ENCODE measurements at places on chromosomes 3 and 15.

DNA sequence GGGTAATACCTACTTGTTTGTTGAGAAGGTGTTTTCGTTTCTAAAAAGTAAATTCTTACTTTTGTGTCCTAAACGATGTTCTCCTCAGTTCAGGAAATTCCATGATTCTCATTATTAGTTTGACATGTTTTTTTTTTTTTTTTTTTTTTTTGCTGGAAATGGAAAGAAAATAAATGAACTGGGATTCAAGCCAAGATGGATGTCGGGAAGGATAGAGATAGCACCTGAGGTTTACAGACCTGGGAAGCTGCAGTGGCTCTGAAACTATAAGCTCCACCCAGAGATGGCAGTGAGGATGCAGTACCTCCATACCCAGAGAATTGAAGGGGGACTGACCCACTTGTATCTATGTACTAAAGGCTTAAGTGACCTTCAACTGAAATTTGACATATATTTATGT, 334.6 kb upstream of the TGFBR2 start:
- no peak for DNase-seq

DNA sequence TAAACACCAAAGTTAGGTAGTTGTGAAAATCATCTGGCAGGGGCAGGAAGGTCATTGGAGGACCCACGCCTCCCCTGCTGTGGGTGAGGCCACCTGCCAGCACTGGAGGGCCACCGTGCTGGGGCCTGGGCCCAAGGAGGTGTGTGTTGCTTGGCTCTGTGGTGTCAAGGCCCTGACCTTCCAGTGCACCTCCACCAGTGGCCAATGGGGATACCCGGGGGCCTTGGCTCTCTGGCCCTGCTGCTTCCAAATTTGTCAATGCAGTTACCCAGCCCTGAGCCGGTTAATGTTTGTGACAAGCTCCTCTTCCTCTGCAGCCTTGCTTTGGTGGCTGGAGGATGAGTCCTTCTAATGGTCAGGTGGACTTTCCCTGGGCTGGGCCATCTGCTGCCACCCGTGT, 150.2 kb downstream of the KLF13 start:
- DNase-seq = no peak

DNA sequence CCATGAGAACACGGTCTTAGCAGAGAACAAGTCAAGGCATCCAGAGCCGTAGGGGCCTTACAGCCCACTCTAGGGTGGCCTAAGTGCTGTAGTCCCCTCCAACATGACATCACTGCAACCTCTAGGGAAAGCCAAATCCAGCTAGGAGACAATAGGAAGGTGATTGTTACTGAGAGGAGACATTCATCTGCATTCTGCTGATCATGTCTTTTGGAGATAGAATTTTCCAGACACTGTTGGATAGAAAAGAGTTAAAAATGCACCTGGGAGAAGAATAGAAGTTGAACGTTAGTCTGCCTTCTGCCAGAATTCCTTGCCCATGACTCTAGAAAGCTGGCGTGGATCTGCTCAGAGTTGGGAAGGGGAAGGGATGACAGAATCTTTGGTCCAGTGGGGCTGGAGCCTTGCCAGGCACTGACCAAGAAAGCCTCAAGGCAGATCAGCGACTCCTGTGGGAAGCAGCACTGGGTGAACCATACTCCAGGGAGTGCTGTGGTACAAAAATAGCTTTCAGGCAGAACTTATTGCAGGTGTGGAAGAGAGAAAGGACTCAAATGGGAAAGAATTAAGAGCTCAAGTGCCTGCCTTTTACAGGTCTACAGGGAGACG, 44.8 kb upstream of the RAF1 start:
- no peak for DNase-seq

DNA sequence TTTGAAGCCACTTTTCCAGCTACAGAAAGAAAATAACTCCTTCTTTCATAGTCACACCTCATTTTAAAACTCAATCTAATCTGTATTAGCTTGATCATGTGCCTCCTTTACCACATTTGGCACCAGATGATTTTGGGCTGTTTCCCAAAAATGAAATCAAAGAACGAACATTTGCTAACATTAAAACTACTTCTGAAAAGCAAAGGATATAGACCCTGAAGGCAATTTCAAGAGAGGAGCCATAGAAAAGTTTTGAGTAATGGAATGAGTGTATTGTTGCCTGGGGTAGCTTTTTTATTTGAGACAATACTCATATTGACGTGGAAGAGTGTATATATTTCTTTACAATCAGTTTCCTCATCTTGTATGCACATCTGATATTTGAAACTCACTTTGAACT, 152.8 kb upstream of the TBL1XR1 start:
- DNase-seq = no peak

DNA sequence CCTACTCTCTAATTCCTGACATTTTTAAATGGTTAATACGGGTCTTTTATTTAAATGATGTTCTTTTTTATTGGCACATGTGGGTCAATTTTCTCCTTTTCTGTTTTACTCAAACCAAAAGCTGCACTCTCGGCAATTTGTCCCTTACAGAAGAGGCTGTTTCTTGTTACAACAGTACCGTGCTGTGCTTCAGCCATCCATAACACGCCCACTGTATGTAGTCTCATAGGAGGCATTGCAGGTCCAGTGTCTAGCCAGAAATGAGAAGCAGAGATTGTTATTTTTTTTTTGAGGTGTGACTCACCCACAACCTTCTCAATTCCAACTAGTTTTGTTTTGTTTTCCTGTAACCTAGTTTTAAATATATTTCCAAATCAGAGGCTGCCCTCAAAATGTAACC, 164.6 kb downstream of the GMNC start:
- no peak for DNase-seq

DNA sequence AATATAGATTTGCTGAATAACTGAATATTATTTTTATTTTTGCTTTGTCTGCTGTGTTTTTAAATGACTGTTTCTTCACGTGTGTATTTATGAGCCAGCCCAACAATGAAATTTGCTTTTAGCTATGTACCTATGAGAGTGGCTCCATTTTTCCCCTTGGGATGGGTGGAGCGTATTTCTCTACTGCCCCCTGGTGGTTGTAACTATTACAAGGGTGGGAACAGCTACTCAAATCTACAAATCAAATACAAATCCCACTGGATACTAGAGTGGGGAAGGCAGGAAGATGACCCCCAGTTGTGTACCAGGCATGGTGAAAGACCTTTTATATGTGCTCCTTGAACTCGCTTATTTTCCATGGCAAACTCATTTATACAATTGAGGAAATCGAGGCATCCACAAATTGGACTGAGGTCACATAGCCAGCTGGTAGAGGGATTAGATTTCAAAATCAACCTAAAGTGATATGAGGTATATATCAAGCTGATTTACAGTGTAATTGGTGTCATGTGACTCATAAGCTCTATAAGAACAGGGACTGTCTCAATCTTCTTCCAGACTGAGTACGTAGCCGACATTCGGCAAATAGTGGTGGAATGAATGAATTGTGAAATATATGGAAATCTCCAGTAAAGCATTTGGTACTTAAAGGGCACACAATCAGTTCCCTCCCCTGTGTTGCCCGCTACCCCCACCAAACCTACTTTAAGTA, 69.5 kb upstream of the VEPH1 start:
- DNase-seq = peak; percentile 34

- peak; percentile 74 for DNase-seq
These were observed 27.7 kb downstream of the TRAK1 start for GRCh38 chr3:42118762-42119361.

- DNase-seq = no peak
These were observed 49.7 kb downstream of the LRTM1 start for GRCh38 chr3:54878145-54878544.

DNA sequence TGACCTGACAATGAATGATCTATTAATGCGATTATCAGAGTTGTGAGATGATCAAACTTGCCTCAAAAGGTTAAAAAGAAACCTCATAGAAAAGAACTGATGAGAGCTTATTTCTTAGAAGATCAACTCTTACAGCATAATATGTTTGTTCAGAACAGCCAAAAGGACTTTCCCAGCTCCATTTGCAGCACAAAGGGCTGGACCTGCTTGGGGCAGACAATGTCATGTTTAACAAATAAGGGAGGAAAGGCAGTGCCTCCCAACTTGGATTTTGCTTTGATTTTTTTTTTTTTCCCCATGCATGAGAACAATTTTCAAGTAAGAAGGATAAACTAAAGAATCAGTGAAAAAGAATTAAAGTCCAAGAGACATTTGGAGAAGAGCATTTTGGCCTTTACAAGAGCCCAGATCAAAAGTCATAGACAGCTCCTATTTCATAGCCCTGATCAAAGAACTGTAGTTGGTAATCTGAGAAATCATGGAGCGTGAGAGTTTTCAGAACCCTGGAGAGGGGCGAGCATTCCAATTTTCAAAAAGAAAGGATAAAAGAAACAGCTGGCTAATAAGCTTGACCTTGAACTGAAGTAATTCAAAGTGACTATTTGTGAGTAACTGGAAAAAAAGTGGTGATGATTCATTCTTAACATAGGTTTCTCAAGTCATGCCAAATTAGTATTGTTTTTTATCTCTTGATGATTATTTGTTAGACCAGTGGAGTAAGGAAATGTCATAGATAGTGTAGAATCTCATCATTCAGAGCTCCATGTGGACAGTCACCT, 136.0 kb upstream of the CFAP20DC start:
- DNase-seq = no peak

DNA sequence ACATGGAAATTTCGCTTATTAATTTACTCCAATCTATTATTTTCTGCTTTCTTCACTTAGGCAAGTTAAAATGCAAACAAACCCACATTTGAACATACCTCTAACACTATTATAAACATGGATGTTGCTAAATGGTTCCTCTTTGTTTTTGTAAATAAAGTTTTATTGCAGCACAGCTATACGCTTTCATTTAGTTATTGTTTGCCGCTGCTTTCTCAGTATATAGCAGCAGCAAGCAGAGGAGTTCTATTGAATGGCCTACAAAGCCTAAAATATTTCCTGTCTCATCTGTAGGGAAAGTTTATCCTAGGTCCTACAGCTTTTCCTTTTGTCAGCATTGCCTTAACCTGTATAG, 7.9 kb upstream of the CHD2 start:
- no peak for DNase-seq

DNA sequence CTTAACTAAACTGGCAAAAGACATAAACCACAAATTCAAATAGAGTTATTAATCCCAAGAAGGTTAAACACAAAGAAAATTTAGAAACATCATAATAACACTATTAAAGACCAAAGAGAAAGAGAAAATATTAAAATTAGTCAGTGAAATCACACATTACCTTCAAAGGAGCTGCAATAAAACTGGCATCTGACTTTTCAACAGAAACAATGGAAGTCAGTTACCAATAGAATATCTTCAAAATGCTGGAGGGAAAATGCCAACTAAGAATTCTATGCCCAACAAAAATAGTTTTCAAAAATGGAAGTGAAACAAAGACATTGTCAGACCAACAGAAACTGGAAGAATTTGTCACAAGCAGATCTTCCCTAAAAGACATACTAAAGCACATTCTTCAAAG, 68.7 kb upstream of the RNF7 start:
- DNase-seq = no peak

DNA sequence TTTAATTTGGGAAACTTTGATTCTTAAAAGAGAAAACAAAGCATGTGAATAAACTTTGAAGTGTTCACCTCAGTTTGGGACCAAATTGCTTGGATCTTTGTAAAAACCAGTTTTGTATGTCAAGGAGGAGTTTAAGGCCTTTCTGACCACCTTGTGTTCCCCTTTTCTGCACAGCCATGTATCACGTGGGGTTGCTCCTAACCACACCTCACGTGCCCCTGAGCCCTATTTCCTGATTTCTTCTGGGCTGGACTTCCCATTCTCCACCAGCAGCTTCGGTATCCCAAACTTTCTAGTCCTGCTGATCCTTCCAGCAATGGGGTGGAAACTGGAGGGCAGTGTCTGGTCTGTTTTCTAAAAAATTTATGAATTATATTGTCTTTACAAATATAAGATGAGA, 76.4 kb upstream of the STT3B start:
- no peak for DNase-seq

- DNase-seq = no peak
These were observed 438.4 kb upstream of the THBS1 start for GRCh38 chr15:39142500-39142899.

DNA sequence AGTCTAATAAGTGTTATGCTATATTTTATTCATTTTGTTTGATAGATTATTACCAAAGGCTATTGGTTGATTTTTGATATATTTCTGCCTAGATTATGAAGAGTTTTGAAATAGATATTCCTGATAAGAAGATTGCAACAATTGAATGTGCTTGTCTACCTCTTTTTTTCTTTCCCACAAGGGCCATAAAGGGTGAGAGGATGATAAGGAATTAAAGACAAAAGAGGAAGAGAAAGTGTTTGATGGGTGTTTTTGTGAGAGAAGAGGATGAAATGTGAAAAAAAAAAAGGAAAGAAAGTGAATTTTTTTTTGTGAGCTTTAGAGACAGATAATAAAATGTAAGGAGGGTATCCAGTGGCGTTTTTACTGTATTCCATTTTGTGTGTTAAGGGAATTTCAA, 244.4 kb downstream of the CHST2 start:
- DNase-seq = no peak

GRCh38 chr3:79651536-79652065, 116.2 kb downstream of the ROBO1 start:
- DNase-seq = no peak

GRCh38 chr15:74291101-74292071, 55.3 kb downstream of the CCDC33 start:
- DNase-seq = peak; percentile 29

GRCh38 chr3:77462951-77463350, 423.1 kb downstream of the ROBO2 start:
- no peak for DNase-seq

GRCh38 chr3:184234671-184235380, 5.4 kb downstream of the VWA5B2 start:
- DNase-seq = no peak

DNA sequence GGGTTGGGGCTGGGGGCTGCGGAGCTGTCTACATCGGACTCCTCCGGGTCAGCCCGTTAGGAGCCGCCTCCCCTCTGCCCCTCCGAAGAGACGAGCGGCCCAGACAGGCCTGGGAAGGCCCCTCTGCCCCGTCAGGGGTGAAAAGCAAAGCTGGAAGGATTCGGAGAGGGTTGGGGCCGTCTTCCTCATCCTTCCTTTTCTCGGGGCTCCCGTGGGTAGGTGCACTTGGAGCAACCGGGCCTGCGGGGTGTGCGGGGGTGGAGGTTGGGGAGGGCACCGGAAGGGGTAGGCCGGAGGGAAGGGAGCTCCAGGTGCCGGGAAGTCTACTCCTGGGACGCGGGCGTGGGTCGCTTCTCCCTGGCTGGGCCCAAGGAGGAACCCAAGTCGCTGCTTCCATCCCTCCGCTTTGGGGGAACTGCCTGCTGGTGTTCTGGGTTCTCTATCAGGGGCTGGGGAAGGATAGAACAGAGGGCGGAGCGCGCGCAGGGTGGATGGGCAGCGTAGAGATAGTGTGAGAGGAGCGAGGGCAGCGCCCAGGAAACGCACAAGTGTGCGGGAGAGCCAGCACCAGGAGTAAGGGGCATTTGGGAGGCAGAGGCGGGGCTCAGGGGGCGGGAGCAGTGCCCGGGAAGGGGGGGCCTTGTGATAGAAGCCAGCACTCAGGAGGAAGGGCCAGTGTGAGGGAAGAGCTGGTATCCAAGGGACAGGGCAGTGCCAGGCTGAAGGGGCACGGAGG, 590 bp downstream of the POLR2H start:
- no peak for DNase-seq

- no peak for DNase-seq
These were observed 56.1 kb upstream of the PLXNA1 start for GRCh38 chr3:126926684-126927400.

GRCh38 chr15:42584031-42584765, 8.8 kb downstream of the STARD9 start:
- DNase-seq = peak; percentile 32

Data from HepG2 (cell line).